Globus pallidus (tissue), 1 donor: ENCODE measurements at places on chromosomes 5 and 9.

DNA sequence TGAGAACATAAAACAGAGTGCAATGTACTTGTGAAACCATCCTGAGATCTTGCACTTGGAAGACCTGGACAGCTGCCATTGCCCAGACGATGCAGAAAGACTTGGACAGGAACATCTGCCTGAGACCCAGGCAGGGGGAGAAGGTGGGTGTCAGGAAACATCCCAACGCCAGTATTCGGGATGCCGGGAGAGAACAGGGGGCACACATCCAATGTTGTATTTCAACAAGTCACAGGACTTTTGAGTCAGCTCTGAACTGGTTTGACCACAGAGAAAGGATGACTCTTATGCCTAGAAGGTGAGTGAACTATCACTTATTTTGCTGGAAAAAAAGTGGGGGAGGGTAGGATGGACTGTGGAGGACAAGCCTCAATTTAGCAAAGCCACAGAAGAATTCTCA is 124.6 kb downstream of the ROR2 start:
- DNase-seq, result no peak

GRCh38 chr9:113397203-113397631 is 3.9 kb downstream of the ALAD start:
- DNase-seq, result no peak

GRCh38 chr5:1359031-1359645 is 14.2 kb upstream of the CLPTM1L start:
- no peak for DNase-seq

DNA sequence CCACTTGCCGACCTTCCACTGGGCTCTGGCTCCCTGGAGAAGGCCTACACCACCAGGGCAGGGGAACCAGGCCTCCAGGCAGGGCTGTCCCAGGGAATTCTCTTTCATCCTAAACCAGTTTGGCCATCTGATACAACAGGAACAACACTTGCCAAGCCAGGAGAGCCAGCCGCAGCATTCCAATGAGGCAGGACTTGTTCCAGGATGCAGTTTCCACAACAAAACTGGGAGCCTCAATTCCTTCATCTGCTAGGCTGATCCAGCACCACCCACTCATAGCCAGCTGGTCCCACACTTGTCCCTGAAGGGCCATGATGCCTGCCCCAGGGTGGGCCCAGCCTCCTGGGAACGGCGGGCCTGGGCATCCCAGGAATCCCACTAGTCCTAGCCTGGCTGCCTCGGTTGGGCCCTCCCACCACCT is 26.0 kb downstream of the BICD2 start:
- DNase-seq, result no peak

DNA sequence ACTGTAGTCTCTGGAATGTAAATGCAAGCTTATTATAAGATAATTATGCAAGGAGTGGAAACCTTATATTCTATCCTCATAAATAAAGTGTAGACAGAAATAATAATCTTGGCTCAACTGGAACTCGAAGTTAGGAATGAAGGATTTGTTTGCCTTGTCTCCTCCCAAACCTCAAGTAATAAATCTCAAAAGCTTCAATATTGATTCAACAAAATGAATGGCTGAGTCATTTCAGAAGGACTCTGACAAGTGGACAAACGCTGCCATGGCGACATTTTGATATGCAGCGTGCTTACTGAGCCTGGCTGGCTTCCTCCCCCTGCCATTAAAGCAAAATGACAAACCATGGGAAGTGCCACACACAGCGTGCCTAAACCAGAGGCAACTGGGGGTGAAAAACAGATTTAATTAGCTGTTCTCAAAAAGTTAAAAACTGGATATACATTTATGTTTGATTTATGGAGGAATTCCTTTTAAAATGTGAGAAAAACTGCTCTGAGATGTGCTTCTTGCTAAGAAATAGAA is 10.5 kb upstream of the ADGRV1 start:
- DNase-seq, result no peak
